ENCODE measurements at places on chromosomes 1 and 21. TPM values are rescaled to one million over a fixed set of nuclear protein-coding genes. Genes with fewer than 3 reads are reported as not detected.

The KIF21B gene
- 0.36 TPM for polyA plus RNA-seq

DNA sequence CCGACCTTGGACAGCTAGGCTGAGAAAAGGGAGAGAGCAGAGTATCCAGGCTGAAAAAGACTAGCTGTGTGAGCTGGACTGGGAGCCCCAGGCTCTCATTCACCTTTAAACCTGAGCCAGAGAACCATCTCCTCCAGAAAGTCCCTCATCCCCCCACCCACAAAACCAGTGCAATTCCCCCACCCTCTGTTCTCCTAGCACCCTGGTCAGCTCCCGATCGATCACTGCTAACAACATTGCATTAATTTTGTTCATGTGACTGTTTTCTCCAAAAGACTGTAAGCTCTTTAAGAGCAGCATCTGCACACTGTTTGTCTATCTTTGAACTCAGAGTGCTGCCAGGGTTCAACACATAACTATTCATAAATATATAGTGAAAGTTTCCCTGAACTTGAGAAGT lies 67.1 kb upstream of the NFASC start:
- no peak for DNase-seq

DNA sequence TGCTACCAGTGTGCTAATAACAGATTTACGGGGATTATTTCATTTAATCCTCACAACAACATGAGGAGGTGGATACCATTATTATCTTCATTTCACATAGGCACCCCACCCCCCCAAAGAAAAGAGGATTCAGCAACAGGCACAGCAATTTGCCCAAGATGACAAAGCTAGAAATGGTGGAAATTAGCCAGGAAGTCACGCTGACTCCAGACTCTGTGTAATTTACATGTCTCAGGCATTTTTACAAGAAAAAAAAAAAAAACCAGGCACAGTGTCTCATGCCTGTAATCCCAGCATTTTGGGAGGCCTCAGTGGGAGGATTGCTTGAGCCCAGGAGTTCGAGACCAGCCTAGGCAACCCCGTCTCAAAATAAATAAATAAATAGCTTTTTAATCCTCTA lies 37.5 kb upstream of the PRDM2 start:
- DNase-seq: no peak

GRCh38 chr1:178625695-178626094 lies 99.3 kb upstream of the RALGPS2 start:
- DNase-seq: no peak

DNA sequence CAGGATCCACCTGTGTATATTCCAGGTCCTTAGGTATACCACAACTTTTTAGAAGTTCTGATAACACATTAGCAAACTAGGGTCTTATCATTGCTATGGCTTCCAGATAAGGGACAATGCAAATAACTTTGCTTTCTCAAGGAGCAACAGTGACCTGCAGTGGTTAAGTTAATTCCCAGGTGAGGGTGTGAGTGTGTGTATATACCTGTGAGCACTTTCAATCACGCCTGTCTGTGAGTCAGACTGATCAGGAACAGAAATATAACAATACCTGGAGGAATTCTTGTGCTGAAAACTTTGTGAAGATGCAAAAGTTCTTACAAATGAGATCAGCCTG lies 317.0 kb downstream of the PAPPA2 start:
- DNase-seq: no peak

- no peak for DNase-seq
These were observed 105.2 kb downstream of the TSEN15 start for GRCh38 chr1:184156521-184157393.

DNA sequence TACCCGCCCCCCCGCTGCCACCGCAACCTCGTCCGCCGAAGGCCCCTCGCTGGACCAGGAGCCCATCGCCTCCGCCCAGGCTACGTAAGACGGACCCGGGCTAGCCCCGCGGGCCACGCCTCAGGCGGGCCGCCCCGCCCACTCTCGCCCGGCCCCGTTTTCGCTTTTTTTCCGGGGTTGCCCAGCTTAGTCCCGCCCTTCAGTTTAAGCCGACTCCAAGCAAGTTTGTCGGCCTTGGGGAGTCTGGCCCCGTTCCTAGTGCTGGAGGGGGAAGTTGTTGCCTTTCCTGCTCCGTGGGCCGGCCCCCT lies 3.0 kb downstream of the RUSC1 start:
- DNase-seq: peak; percentile 97

The COL6A1 gene
- 165 TPM for polyA plus RNA-seq

DNA sequence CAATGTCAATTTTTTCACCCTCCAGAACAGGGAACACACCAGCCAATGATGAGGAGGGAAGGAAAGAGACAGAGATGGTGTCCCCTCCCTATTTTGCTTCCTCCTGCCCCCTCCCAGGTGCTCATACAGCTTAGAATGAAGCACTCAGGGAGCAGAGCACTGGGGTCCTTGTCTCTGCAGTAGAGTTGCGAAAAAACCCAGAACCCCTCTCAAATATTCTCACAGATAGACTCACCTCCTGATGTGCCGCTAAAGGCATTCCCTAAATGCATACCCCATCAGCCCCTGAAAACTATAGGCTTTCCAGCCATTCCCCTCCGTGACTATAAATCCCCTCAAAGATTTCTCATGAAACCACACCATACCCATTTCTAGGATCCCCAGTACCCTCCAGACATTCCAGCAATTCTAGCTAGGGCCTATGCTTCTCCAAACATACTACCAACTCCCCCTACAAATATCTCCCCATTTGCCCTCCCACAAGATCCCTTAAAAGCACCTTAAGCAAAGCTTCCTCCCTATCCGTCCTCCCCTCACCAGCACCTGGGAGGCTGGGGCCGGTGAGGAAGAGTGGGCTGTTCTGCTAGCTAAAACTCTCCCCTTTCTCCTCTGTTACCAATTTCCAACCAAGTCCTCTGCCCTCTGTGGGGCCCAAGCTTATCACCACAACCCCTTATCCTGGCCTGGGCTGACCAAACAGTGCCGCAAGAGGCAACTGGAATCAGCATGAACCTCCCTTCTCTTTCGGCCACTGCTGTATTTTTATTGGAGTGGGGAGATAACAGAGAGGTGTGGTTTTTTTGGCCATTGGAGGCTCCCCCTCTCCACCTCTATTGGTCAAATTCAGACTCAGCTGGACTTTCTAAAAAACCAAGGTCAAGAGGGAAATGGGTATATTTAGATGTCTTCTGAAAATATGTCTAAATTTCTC lies 54.7 kb downstream of the RHBG start:
- no peak for DNase-seq

The CYP4Z1 gene
- polyA plus RNA-seq: 0.23 TPM

DNA sequence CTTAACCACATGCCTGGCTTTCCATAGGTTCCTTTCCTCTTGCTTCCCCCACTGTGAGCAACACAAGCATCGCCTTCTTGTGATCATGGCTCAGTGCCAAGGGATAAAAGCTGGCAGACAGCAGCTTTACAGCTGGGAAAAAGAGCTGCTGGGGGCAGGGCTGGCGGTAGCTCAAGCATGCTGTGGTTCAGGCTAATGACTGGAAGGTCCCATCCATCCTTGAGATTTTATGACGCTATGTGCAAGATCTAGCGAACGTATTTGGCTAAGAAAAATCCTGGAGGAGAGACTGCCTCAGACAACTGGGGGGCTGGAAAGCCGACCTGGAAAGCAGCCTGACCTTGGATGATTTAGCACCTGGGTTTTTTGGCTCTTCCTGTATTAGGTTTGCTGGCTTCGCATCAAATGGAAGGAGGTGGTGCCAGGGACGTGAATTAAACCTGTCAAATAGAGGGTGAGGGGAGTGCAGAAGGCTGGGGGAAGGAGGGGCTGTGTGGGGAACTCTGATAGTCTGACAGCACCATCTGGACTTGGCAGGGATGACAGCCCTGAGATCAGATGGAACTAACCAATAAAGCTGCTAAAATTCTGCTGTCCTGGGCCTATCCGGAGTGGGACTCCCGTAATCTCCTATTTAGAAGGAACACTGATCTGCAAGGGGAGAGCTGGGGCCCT lies 34.8 kb downstream of the ZMYND12 start:
- peak; percentile 60 for DNase-seq

The ADCY10 gene
- 0.20 TPM for polyA plus RNA-seq

DNA sequence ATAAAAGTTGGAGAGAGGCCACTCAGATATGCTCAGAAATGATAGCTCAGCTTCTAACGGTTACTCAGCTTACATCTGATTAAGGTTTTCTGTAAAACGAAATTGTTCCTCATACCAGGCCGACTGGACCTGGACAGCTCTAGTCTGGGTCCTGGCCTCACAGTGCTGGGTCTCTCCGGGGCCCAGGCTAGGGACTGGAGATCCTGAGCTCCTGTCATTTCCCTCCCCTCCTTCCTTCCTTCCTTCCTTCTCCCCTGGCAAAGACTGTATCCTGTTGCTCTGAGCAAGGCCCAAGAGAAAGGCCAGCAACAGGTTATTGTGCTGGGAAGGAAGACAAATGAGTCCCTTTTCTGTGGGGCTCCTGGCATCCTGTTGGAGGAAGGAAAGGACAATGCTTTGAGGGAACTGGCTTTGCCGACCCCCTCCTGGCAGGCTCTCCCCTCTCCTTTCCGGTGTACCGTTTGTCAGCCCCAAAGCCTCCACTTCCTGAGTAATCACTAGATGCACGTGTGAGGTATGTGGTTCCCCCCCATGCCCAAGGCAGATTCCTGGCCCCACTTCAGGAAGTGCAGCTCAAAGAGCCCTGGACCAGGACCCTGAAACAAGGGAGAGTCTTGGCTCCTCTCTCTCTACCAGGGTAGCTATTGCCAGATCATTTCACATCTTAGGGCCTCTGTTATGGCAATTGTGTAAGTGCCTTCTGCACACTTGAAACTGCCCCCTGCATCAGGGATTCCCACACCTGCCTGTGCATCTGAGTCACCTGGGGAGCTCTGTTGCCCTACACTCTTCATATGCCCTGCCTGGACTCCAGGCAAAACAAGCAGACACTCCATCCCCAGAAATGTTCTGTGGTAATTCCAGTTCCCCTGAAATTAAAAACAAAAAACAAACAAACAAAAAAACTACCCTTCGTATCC lies 212.7 kb upstream of the FGGY start:
- peak; percentile 66 for DNase-seq

The HES3 gene
- not detected for polyA plus RNA-seq

DNA sequence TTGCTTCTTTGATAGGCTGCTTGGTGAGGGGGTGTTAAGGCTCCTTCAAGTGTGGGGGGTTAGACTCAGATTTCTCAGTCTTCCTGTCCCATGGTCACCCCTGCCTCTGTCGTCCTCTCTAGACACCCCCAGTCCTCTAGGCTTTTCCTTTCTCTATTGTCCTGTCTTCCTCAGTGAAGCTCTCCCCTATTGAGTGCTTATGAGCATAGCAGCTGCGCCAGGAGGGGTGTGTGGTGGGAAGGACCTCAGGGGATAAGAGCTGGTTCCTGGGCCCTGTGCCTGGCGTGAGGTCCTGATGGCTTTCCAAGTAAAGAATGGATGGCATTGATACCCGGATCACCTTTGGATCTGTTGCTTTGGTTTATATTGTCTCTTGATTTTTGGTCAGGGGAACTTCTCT lies 69.1 kb downstream of the DIP2A start:
- DNase-seq: no peak

- no peak for DNase-seq
These were observed 11.8 kb upstream of the RHBDL2 start for GRCh38 chr1:38953433-38953860.

DNA sequence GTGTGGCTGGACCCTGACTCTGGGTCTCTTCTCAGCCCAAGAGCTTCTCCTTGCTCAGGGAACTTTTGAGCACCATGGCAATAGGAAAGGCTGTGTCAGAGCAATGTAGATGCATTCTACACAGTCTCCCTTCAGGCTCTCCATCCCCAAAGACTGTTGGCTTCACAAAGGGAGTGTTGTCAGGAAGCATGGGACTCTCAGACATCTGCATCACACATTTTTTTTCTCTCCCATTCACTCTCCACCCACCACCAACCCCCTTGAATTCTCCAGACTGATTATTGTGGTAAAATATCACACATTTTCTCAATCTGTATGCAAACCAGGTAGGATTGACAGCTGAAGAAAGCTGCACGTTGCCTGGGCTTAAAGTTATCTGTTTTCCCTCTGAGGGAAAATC lies 105.4 kb upstream of the WARS2 start:
- DNase-seq: no peak

The E2F2 gene
- 0.05 TPM for polyA plus RNA-seq

The FMN2 gene
- 0.16 TPM for polyA plus RNA-seq

- no peak for DNase-seq
These were observed 51.2 kb downstream of the EXO1 start for GRCh38 chr1:241899210-241899609.

GRCh38 chr1:35915693-35916092 lies 15.2 kb upstream of the AGO3 start:
- no peak for DNase-seq

GRCh38 chr1:24925082-24925779 lies 4.8 kb downstream of the RUNX3 start:
- no peak for DNase-seq

- DNase-seq: peak; percentile 30
These were observed 26.2 kb upstream of the TNFRSF1B start for GRCh38 chr1:12140515-12141162.

DNA sequence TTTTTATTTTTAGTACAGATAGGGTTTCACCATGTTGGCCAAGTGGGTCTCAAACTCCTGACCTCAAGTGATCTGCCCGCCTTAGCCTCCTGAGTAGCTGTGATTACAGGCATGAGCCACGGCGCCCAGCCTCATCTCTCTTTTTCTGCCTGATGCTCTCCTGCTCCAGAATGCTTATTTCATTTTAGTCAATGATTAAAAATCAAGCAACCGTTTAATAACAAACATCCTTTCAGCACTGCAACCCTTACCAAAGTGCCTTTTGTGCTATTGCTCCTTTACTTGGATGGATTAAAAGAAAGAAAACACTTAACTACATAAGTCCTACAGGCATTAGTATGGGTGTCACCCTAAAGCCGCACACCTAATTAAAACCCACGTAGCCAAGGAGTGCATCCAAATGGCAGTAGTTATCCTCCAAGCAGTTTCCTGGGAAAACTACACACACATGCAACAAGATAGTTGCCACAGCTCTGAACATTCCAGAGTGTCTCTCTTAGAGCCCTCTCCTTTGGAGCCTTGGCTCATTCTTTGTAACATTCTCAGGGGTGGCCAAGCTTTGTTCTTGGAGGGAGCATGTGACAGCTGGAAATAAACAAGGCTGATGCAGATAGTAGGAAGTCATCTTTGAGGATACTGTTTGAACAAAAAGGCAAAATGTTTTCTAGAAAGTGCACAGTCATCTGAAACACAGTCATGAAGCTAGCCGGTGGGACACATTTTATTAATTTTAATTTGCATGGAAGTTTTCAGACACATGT lies 51.2 kb downstream of the KCNJ15 start:
- no peak for DNase-seq

The NRIP1 gene
- polyA plus RNA-seq: 4.1 TPM

- peak; percentile 92 for DNase-seq
These were observed at the start of gene ZNF496 for GRCh38 chr1:247331525-247332214. Gene ZNF496 (minus strand): TSS chr1:247331867. CDS start chr1:247329578, 2,289 bp downstream.

GRCh38 chr21:42012763-42013329 lies 2.7 kb upstream of the ZBTB21 start:
- DNase-seq: no peak

The FNDC10 gene
- polyA plus RNA-seq: 0.68 TPM

- peak; percentile 97 for DNase-seq
These were observed at the start of gene GSTM4 for GRCh38 chr1:109655615-109656519. Gene GSTM4 (plus strand): TSS chr1:109656099. CDS start chr1:109656390, 291 bp downstream.

The PLA2G2F gene
- not detected for polyA plus RNA-seq

- no peak for DNase-seq
These were observed 15.5 kb upstream of the PDC start for GRCh38 chr1:186476264-186477040.
